Calu3 (cell line): ENCODE measurements at places on chromosomes 13 and 19.

DNA sequence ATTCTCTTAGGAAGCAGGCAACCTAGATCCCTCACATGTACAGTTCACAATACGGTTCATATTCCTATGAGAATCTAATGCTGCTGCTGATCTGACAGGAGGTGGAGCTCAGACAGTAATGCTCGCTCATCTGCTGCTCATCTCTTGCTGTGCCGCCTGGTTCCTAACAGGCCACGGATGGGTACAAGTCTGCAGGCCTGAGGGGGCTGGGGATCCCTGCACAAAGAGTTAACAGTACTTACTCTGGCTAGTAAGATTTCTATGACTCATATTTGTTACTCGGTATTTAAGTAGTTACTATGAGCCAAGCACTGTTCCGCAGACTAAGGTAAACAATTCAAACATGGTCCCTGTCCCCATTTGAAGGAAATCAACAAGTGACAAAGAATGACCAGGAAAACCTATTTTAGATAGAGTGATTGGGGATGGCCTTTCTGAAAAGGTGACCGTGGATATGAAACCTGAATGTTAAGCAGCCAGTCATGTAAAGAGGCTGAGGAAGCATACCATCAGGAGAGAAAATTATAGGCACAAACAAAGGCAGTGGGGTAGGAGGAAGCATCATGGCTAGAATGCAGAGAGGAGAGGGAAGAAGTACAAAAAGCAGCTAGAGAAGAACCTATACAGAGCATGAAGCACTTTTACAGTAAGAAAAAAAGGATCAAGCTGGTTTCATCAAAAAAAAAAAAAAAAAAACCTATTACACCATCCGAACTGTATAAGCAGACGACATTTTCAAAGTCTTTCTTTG is 20.6 kb upstream of the WBP4 start:
- no peak overlapping the region for H3K27ac ChIP-seq
- peaks cover 8% of the 10 kb centered on the region for H3K4me1 ChIP-seq
- no peaks in the 10 kb centered on the region for H3K36me3 ChIP-seq
- DNase-seq, result no peak

DNA sequence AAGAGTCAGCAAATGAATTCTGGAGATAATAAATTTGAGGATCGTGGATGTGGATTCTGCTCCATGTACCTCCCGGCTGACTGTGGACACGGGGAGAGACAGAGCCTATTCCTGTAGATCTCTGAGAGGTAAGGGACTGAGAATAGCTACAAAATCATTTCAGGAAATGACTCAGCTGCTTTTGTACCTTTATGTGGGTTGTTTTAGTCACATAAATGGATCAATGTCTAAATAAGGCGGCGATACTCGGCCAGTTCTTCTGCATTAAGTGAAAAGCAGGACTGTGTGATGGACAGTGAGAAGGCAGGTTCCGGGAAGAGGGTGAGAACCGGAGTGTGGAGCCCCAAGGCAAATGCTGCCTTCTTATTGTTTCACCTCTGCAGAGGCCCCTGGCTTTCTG is 128.1 kb downstream of the EFNB2 start:
- no peak for DNase-seq
- no peaks in the 10 kb centered on the region for H3K4me1 ChIP-seq
- no peak overlapping the region for H3K4me3 ChIP-seq
- H3K27ac ChIP-seq, result no peak overlapping the region
- H3K27me3 ChIP-seq, result no peaks in the 10 kb centered on the region
- H3K36me3 ChIP-seq, result no peaks in the 10 kb centered on the region

- DNase-seq, result no peak
- H3K4me1 ChIP-seq, result peaks cover 47% of the 10 kb centered on the region
- H3K27me3 ChIP-seq, result no peaks in the 10 kb centered on the region
- no peaks in the 10 kb centered on the region for H3K36me3 ChIP-seq
- no peak overlapping the region for H3K4me3 ChIP-seq
- H3K27ac ChIP-seq, result no peak overlapping the region
These were observed 64.4 kb upstream of the FRY start for GRCh38 chr13:31967155-31967554.

DNA sequence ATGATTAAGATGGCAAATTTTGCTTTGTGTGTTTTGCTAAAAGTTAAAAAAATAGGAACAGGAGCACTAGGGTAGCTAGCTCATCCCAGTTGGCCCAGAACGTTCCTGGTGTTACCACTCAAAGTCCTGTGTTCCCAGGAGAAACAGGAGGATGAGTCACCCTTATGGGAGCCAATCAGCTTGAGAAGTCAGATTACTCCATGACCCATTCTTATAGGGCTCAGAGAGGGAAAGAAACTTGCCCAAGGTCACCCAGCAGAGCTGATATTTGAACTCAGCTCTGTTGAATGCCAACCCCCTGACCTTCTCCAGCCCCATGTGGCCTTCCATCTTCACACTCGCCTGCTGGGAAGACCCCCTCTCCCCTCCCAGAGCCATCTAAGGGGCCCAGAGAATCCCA is 13.0 kb downstream of the NMRK2 start:
- peaks cover 13% of the 10 kb centered on the region for H3K27me3 ChIP-seq
- H3K4me1 ChIP-seq, result peaks cover 7% of the 10 kb centered on the region
- no peaks in the 10 kb centered on the region for H3K36me3 ChIP-seq
- no peak overlapping the region for H3K4me3 ChIP-seq
- no peak overlapping the region for H3K27ac ChIP-seq

DNA sequence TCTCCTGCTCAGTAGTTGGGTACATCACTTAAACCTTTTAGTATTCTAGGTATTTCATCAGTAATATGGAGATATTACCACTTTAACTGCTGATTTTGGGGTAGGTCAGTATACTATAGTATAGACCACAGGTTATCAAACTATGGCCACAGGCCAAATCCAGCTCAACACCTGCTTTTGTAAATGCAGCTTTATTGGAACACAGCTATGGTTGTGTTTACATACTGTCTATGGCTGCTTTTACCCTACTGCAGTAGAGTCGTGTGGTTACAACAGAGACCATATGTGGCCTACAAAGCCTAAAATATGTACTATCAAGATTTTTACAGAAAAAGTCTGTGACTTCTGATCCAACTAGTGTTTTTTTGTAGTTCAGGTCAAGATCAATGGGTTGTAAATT is 10.3 kb downstream of the COG6 start:
- no peak overlapping the region for H3K4me3 ChIP-seq
- H3K27ac ChIP-seq, result no peak overlapping the region
- no peaks in the 10 kb centered on the region for H3K36me3 ChIP-seq
